GM20000 (cell line): ENCODE measurements at places on chromosomes 1 and 21.

GRCh38 chr1:246779561-246780175 lies 55.5 kb downstream of the SCCPDH start:
- no peak for DNase-seq

DNA sequence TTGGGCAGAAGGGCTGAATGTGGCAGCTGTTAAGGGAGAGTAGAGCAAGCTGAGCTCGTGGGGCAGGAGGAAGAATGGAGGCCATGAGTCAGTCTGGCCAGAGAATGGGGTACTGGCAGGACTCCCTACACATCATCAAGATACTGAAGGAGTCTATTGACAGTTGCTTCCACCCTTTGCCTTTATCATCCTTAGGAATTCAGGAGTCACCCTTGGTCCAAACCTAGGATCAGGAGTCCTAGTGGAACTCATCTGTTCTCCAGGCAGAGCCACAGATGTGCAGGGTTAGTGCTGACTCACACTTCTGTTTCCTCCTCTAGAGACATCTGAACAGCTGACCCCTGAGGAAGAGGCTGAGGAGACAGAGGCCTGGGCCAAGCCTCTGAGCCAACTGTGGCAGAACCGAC lies 18.7 kb upstream of the ST3GAL3 start:
- no peak for DNase-seq

- no peak for DNase-seq
Measured at GRCh38 chr21:18026359-18026758, 207.2 kb upstream of the C21orf91 start.

GRCh38 chr21:28791595-28792282 lies 200.9 kb downstream of the LTN1 start:
- DNase-seq: no peak

- no peak for DNase-seq
Measured at GRCh38 chr1:33300673-33301072, 20.2 kb downstream of the A3GALT2 start.

GRCh38 chr1:175270361-175270760 lies 77.8 kb upstream of the KIAA0040 start:
- DNase-seq: no peak

DNA sequence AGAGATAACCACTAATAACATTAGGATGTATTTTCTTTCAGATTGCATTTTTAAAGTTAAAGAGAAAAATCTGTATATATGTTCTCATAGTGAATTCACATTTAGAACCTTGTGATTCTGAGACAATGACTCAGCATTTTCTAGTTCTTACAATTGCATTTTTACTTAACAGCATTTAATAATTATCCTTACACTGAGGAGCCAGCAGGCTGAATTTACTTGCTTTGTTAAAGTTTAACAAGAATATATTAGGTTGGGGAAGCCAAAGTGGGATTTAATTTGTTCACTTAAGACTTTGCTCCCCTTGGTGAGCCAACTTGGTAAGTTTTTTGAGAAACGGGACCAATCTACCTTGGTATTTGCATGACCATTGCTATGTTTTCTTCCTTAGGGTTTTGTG lies 4.5 kb downstream of the PATJ start:
- no peak for DNase-seq

- DNase-seq: no peak
Measured at GRCh38 chr21:39155578-39155977, 27.7 kb downstream of the PSMG1 start.

GRCh38 chr21:38402795-38403194 lies 95.5 kb downstream of the ERG start:
- no peak for DNase-seq

GRCh38 chr1:201181323-201181722 lies 9.3 kb upstream of the IGFN1 start:
- DNase-seq: no peak
